ENCODE measurements at places on chromosomes 5 and 9. TPM values are rescaled to one million over a fixed set of nuclear protein-coding genes. Genes with fewer than 3 reads are reported as not detected.

FST gene
- 3.9 TPM for total RNA-seq

PTGR1 gene
- total RNA-seq, result 0.73 TPM

DNA sequence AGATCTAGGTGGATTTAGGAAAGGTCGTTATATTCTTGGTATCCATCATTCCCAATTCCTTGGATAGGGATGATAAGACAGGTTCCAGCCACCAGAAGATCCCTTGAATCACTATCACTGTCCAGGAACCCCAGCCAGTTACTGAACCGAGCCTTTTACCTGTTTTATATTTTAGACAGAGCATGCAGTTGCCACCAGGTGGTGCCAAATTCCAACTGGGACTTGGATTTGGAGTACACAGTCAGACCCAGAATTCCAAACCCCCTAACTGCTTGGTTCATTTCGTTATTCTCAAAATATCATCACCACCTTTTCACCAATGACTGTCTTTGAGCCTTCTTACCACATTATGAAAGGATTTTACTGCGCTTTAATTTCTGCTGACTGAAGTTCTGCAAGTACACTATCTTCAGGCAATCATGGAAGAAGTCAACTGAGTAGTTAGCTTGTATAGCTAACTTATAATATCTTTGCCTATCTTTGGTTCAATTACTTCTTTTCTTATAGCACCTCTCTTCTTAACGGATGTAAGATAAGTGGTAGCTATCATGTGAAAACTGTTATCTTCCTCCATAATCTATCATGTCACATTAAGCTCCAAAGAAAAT lies 191.8 kb downstream of the PRR16 start:
- no peak for DNase-seq

NDUFAF2 gene
- 43.7 TPM for total RNA-seq

IFNB1 gene
- total RNA-seq, result not detected

GRCh38 chr5:83964271-83964670 lies 243.6 kb upstream of the HAPLN1 start:
- DNase-seq, result no peak

DNA sequence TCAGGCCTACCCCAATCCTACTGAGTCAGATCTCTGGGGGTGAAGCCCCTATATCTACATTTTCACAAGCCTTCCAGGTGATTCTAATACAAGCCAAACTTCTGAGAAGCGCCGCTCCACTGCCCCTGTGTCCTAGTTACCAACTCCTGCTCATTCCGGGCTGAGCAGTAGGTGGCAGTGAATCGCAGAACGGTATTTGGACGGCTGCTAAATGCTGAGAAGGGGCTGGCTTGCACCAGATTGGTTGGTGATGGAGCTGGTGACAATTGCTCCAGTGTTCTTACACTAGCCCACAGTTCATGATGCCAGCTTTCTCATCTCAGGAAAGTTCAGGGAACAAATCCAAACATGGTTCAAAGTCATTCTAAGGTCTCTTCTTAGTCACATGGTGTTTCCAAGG lies 31.1 kb upstream of the FGF1 start:
- peak; percentile 26 for DNase-seq

GRCh38 chr9:73194284-73194683 lies 42.6 kb downstream of the ANXA1 start:
- DNase-seq, result no peak

MEIKIN gene
- total RNA-seq, result not detected

BAAT gene
- total RNA-seq, result 0.30 TPM

GRCh38 chr9:108081112-108081511 lies 591.5 kb upstream of the KLF4 start:
- no peak for DNase-seq

GRCh38 chr9:108053555-108054061 lies 564.0 kb upstream of the KLF4 start:
- DNase-seq, result no peak

PAX5 gene
- 1.7 TPM for total RNA-seq

DNA sequence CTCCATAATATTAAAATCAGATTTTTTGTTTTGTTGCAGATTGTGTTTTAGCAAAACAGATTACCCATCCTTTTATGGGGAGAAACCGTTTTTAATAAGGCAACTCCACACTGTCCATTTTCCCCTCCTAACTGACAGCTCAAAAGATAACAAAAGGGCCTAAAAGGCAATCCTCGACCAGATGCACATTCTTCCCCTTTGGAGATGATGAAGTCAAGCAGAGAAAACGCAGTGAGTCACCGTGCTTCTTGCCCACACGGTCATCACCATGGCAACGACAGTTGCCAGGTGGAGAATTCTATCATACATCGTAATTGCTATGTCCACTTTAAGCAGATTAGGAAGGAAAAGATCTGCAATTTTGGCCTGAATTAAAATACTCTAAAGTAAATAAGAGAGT lies 96.4 kb downstream of the DIRAS2 start:
- DNase-seq, result no peak

SPATA31D4 gene
- total RNA-seq, result not detected

DNA sequence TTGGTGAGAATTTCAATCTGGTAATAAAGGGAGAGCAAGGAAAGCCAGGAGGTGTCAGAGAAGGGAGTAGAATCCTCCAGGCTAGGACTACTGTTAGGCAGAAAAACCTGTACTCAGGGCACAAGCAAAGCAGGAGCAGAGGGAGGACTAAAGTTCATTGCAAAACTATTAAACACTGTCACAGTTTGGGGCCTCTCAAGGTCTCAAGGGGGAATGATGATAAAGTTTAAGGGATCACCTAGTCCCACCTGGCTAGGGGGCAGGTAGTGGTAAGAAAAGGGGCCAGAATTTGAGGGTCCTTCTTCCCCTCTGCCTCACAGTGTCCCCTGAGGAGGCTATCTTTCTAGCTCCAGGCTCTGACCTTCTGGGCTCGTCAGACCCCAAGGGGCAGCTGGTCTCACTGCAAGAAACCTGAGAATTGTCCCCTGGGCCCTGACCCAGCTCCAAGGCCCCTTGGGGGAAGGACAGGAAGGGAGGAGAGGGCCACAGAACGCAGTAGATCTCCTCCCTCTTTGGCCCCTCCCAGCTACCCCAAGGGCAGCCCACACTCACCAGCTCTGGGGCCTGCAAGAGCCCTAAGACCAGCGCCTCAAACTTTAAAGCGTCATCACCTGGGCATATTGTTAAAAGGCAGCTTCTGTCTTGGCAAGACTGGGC lies 974 bp downstream of the CCDC69 start:
- no peak for DNase-seq

- DNase-seq, result no peak
Observed at GRCh38 chr5:143302341-143303045, 101.0 kb downstream of the NR3C1 start.

Data from activated T-cell treated with anti-CD3 and anti-CD28 coated beads, Interleukin-2, amount 50 U/mL, for 4 hours (primary cell).